Renal pelvis (tissue), 12 donors: ENCODE measurements at places on chromosomes 1 and 21. TPM values are rescaled to one million over a fixed set of nuclear protein-coding genes. Genes with fewer than 3 reads are reported as not detected.

DNA sequence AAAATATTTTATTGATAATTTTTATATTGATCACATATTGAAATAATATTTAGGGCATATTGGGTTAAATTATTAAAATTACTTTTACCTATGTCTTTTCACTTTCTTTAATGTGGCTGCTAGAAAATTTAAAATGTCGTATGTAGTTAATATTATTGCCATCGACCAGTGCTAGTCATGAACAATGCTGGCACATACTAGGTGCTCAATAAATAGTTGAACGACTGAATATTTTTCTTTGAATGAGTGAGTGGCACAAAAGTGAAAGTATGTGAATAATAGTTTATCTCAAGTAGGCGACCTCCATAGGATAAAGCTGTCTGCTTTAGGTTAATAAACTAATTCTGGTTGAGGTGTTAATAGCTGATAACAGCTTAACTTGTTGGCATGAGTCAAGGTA is 150.8 kb upstream of the FGGY start:
- DNase-seq = no peak

DNA sequence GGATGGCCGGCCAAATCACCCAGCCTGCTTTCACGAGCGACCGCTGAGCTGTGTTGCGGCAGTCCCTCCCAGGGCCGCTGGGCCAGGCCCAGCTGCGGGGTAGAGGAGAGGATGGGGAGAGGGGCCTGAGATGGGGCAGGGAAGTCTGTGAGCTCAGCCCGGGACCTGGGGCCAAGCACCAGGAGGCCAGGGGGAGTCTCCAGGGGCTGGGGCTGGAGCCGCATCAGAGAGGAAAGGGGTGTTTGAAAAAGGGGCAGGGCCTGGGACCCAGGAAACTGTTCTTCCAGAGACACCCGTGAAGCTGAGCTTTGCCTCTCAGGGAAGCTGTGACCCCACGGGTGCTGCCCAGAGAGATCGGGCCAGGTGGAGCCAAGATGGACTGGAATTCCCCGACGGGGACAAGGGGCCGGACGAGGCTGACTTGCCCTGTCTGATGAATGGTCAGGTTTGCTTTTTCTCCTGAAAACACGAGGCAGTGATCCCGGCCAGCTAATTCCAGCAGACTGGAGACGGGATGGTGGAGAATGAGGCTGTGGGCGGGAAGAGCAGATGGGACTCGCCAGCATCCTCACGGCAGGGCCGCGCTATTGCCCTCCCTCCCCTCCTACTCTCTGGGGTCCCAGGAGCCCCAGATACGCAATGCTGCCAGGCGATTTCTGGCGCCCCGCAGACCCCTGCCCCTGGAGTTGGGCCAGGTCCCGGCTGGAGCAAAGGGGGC is 40.3 kb upstream of the COL18A1 start:
- no peak for DNase-seq

DNA sequence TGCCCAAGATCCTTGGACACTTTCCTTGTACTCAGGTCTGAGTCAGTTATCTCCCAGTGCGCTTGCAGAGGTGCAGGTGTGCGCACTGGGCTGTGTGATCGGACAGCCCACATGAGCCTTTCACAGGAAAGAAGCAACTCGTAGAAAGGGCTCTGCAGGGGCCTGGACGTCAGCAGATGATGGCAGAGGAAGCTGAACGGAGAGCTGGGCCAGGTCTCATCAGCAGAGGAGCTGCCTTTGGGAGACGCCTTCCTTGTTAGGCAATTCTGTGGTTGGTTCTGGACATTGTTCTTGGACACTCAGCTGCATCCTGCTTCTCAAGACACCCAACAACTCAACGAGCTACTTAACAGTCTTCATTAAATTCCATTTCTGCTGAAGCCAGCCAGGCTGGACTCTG is 7.5 kb upstream of the PROK1 start:
- no peak for DNase-seq

DNA sequence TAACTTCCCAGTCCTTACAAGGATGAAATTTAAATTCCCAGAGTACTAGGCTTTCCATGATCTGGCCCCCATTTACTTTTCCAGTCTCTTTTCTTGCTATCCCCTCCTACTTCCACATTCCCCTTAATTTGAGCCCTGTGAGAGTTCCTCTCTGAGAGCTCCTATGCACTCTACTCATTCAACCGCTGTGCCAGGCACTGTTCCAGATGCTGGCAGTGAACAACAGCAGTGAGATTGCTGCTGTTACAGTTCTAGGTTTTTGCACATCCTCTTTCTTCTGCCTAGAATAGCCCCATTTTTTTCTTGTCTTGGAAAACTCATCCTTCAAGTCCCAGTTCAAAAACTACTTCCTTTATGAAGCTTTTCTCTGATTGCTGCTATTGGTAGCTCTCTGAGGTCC is 18.8 kb downstream of the ATF6 start:
- DNase-seq = no peak

Gene FCRLB
- 5.4 TPM for polyA plus RNA-seq
